Common myeloid progenitor, CD34-positive (primary cell): ENCODE measurements at places on chromosomes 11 and 22.

GRCh38 chr22:33002035-33002434, 56.1 kb downstream of the SYN3 start:
- DNase-seq = no peak

- DNase-seq = no peak
Observed at GRCh38 chr11:94376841-94377240, 24.4 kb downstream of the GPR83 start.

DNA sequence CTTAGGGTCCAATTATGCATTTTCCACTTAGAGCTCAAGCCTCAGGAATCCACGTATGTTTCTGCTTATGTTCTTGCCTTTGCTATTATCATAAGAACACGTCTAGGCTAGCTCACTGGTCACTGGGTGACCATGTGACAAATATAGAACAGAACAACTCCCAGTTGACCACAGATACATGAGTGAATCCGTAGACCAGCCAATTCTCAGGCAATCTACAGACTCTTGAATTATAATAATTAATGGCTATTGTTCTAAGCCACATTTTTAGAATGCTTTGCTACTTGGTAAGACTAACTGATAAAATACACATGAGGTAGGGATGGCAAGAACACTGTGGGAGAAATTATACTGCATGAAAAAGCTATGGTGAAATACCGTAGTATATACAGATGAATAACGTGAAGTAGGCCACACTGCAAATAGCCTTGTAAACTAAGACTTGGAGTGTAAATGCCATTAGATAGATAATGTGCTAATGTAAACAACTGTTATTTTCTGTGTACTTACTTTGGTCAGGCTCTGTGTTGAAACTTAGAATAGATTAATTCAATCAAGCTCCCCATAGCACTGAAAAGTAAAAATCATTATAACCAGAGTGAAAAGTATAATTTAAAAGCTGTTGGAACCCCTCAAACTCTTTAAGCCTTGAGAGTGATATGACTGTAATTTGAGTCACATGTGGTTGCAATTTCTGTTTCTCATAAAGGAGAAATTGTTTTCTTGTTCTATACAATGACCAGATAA, 366.2 kb upstream of the CCDC179 start:
- no peak for DNase-seq

DNA sequence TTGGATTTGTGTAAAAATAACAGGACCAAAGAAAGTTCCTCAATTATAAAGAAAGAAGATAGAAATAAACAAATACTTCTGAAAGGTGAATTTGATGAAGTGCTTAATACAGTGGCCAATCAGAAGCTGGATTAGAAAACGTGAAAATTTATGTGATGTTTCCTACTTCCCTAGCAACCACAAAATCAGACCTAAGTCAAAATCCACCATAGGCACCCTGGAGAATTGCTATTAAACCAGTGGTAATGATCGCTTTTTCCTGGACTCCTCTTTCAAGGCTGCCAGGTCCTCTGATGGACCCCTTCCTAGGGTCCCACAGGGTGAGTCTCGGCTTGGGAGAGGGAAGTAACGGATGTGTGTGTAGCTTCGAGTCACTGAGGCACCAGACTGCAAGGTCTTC, 9.6 kb downstream of the WT1 start:
- no peak for DNase-seq

DNA sequence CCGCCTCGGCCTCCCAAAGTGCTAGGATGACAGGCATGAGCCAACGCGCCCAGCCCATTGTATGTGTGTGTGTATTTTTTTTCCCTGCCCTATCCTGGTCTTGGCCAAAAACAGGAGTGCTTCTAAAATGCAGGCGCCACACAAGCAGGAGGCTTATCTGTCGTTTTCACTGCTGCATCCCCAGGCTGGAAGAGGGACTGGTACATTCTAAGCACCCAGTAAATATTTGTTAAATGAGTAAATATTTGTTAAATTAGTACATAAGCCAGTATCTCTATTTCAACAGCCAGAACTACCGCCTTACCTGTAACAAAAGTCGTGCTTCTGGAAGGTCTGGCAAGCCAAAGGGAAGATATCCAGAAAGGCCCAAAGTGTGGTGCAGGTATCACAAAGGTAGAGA, 24.9 kb downstream of the ASCC2 start:
- DNase-seq = no peak

DNA sequence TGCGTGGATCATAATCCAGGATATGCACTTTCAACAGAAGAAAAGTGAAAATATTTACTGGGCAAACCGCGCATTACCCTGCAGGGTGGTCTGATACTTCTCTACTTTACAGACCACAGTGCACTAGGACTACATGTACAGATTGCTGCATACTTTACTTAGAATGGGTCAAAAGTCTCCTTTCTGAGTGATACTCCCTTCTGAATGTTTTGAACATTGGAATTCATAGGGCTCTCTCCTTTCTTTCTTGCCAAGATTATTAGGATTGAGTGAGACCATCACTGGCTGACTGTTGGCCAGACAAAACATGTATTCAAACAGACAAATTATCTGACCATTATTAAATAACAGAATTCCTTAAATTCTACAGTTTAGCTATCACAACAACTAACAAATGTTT, 6.6 kb upstream of the FIBIN start:
- no peak for DNase-seq

DNA sequence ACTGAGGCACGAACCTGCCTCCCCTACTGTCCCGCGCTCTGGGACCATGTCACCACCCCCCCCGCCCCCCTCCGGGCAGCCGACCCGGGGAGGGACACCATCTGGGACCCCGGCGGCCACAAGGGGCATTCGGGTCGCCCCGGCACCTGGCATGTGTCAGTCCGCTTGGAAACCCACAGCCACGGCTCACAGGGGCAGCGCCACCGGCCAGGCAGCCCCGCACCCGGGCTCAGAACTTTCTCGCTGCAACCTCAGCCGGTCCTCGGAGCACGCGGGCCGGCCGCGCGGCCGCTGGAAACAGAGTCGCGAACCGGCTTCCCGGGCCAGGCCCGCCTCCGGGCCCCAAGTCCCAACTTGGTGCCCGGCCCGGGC, 159.9 kb upstream of the GRK3 start:
- DNase-seq = no peak

- DNase-seq = no peak
Observed at GRCh38 chr22:28129319-28129962, 210.4 kb upstream of the PITPNB start.

- DNase-seq = no peak
Observed at GRCh38 chr11:44096360-44097185, 1.1 kb downstream of the EXT2 start.

GRCh38 chr11:128938156-128938885, 4.3 kb downstream of the TP53AIP1 start:
- DNase-seq = no peak

DNA sequence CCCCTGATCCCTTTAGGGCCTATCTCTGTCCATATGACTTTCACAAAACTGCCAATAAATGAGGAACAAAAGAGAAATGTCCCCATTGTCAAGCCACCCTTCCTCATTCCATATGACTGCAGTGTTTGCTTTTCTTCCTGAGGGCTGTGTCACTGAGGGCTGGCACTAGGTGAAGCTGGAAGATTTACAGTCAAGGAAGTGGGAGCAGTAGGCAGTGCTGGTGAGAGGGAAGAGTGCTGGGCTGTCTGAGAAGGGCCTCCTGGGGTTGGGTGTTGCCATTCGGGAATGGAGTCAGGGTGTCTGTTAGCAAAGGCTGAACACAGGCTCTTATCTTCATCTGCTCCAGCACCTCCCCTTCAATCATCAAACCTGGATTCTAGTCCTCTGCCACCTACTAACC, 30.9 kb downstream of the INSC start:
- peak; percentile 16 for DNase-seq

DNA sequence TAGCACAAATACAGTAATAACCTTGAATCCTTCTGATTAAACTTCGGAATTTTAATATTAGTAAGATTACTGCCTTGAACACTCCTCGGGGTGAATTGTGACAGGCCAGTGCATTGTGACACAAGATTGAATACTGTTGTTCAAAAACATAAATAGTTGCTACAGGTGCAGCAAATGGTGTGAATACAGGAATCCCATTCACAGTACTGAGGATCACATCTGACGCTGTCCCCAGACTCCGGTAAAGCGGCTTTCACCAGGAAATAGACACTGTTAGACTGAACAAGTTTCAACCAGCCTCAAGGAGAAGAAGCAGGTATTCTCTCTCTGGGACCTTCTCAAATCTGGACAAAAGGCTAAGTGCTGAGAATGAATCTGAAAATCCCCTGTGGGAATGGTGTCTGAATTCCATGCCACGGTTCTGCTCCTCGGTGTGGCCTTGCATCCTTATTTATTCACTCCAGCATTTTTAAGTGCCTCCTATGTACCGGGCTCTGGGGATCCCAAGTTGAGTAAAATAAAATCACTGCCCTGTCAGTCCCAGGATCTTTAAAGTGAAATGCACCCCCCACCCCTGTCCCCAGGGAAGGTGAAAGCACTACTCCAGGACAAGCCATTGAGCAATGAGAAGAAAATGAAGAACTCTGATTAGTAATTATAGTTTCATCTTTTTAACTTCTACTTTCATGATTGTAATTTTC, 3.4 kb downstream of the LGR4 start:
- DNase-seq = no peak

DNA sequence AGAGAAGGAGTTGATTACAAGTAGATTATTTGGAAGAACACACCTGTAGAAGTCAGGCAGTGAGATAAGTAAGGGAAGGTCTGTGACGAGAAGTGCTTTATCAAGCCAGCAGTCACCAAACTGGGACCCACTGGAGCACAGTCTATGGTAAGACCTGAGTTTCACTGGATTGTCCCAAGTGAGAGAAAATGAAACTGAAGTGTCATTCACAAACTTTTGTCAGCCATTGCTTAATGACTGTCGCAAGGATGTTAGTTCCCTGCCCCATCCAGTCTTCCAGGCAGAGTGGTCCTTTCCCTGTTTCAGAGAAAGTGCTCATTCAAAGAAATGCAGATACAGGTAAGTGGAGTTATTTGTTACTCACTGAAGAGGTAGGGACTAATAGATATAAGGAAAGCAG, 728.0 kb upstream of the TENM4 start:
- no peak for DNase-seq

DNA sequence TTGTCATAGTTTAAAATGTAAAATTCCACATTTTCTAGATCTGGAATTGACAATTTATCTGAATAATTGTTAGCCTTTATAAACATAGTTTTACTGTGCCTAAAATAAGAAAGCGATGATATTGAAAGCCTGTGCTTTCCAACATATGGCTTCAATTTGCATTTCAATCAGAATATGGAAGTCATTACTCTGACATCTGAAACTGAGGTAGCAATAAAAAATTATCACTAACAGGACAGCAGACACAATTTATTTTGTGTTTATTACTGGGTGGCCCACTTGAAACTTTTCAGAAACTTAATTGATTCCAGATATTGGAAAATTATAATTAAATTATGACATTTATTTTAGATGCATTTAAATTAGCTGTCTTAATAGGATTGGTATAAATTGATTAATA, 78.5 kb downstream of the TMEM135 start:
- no peak for DNase-seq

GRCh38 chr11:33160136-33160535, 1.1 kb downstream of the CSTF3 start:
- DNase-seq = peak; percentile 51

- no peak for DNase-seq
Observed at GRCh38 chr11:119975561-119976152, 162.3 kb downstream of the TRIM29 start.

DNA sequence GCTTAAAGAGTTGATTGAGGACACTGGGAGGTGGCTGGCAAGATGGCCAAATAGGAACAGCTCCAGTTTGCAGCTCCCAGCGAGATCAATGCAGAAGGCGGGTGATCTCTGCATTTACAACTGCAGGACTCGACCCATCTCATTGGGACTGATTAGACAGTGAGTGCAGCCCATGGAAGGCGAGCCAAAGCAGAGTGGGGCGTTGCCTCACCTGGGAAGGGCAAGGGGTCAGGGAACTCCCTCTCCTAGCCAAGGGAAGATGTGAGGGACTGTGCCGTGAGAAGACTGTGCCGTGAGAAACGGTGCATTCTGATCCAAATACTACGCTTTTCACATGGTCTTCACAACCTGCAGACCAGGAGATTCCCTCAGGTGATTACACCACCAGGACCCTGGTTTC, 36.4 kb downstream of the ARHGAP32 start:
- DNase-seq = no peak

DNA sequence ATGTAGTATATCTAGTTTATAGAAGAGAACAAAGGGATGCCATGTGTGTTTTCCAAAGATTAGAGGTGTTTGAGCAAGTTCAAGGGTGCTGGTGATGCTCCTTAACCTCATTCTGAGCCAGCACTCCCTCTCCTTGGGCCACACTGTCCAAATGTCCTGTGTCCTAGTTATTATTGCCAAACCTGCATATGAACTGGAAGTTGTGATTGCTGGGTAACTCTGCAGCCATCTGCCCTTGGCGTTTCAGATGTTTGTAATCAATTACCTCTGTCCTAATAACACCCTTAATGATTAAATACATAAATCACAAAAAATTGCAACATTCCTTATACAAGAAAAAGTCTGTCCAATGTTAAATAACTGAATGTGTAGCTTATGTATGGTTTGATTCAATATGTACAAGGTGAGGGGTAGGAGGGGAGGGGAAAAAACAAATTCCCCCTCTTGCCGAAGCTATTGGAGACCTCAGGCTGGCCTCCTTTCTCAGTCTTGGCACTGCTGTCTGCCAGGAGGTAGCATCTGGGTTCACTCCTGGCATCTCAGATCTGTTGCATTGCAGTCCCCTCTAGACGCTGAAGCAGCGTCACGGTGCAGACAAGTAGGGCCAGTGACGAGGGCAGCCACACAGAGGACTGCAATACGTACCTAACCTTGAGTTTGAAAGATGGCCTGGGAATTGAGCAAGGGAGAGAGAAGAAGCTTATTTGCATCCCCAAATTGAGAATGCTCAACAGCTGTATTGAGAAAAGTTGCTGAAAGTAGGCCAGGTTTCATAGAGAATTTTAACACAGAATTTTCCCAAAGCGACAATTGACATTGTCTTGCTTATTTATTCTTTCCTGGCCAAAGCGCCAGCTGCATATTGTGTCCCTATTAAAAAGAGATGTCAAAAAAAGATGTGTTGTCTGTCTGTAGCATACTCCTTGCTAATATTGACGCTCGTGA, 89.6 kb upstream of the ARHGAP32 start:
- no peak for DNase-seq

DNA sequence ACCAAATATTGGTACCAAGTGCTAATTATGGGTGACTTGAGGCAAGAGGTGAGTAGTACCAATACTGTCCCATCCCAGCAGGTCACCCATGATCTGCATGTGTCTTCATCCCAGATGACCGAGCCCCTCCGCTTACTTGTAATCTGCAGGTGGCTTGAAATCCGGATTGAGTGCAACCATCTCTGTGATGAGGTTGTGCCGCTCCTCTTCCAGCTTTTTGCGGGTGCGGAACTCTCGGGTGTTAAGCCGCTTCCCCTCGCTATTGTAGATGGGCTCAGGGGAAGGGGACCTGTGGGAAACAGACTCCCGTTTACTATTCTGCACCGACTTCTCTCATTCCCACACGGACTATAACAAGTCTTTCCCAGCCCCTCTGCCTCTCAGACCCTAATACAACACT, 8.2 kb downstream of the SF1 start:
- no peak for DNase-seq
